ENCODE measurements at places on chromosomes 5 and 9.

- DNase-seq: no peak
Observed at GRCh38 chr9:93307468-93308157, 123.7 kb downstream of the WNK2 start.

- no peak for DNase-seq
Observed at GRCh38 chr9:96279932-96280331, 22.0 kb downstream of the HSD17B3 start.

DNA sequence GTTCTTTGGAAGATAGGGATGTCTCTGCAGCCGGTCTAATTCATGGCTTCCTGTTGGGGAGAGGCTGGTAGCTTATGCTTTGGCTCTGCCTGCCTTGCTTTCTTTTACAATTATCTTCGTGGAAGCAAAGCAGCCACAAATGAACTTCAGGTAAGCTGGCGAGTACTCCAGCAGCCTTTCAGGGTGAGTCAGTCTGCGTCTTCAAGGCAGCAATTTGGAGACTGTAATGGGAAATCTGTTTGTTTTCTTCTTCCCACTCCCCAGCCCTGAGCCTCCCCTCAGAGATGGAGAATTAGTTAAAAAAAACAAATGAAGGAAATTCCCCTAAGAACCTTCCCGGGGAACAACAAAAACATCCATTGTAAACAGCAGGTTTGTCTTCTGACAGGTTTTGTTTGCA, 100.1 kb downstream of the PSAT1 start:
- DNase-seq: no peak

DNA sequence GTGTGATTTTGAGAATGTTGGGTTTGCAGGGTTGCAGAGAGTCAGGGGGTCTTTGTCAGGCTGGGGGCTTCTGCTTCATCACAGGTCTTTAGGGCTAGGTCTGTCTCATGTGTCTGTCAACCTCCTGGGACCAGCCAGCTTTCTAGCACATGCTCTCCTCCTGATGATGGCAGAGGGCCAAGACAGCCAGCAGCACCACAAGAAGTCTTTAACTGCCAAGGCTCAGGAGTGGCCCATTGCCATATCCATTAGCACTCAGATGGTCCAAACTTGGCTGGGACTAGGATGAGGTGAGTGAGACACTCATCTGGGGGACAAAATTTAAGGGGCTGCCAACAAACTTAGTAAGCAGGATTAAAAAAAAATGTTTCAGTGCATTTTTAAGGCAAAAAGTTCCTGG, 384.2 kb upstream of the CDH10 start:
- no peak for DNase-seq

GRCh38 chr9:126872516-126872915, 12.1 kb downstream of the ZBTB34 start:
- no peak for DNase-seq

All from stimulated activated CD4-positive, alpha-beta T cell treated with anti-CD3 and anti-CD28 coated beads, Interleukin-2, amount 100 ng/mL, for 24 hours (primary cell).